Epithelial cell of proximal tubule (primary cell): ENCODE measurements at places on chromosomes 16 and 17. TPM values are rescaled to one million over a fixed set of nuclear protein-coding genes. Genes with fewer than 3 reads are reported as not detected.

Gene HOXB3
- 22.6 and 49.9 TPM in 2 replicates for total RNA-seq

- DNase-seq, result no peak
Observed at GRCh38 chr17:65155622-65156021, 18.5 kb downstream of the RGS9 start.

GRCh38 chr16:2904922-2905240 is 6.8 kb upstream of the FLYWCH1 start:
- no peak for DNase-seq

Gene CD7
- total RNA-seq, result not detected in 2 replicates

DNA sequence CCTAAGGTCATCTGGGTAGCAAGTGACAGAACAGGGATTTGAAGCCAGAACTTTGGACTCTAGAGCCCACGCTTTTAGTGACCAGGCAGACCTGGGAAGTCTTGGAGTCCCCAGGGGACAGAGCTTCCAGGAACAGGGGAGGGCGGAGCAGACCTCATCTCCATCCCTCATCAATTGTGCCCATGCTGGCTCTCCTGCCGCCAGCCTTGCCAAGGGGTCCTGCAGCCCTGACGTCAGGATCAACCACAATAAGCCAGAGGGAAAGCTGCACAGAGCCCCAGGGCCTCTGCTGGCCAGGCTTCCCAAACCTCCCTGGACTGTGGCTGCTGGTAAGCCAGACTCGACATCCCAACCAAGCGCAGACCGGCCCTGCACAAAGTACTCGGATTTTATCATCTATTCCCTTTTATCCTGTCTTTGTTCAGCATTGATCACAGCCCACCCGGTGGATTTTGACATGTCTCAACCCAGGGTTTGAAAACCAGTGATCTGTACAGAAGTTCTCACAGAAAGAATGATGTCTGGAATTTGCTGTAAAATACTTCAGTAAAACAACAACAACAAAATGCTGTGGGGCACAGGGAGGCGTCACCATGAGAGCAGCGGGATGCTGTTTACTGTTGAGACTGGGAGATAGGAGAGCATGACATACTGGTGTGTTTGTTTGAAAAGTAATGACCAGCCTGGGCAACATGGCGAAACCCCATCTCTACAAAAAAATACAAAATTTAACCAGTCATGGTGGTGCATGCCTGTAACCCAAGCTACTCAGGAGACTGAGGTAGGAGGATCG is 11.8 kb downstream of the C16orf74 start:
- no peak for DNase-seq
